ENCODE measurements at places on chromosomes 3 and 15. TPM values are rescaled to one million over a fixed set of nuclear protein-coding genes. Genes with fewer than 3 reads are reported as not detected.

XCR1 gene
- 0.01 TPM for polyA plus RNA-seq

GATA2 gene
- not detected for polyA plus RNA-seq

SPSB4 gene
- not detected for polyA plus RNA-seq

CHL1 gene
- polyA plus RNA-seq = 0.14 TPM

C3orf80 gene
- polyA plus RNA-seq = not detected

C3orf85 gene
- polyA plus RNA-seq = not detected

TMEM158 gene
- 3.4 TPM for polyA plus RNA-seq

DCBLD2 gene
- polyA plus RNA-seq = 226 TPM

CPNE9 gene
- polyA plus RNA-seq = not detected

GOLGA6L1 gene
- not detected for polyA plus RNA-seq

SERPINI1 gene
- 2.2 TPM for polyA plus RNA-seq

C3orf49 gene
- polyA plus RNA-seq = not detected

HRG gene
- 0.03 TPM for polyA plus RNA-seq

Measured in keratinocyte (primary cell).